ENCODE measurements at places on chromosomes 7 and 10. TPM values are rescaled to one million over a fixed set of nuclear protein-coding genes. Genes with fewer than 3 reads are reported as not detected.

Gene PLEKHS1
- not detected for total RNA-seq

Gene DKK1
- 13.6 TPM for total RNA-seq

Gene SMKR1
- total RNA-seq = 1.3 TPM

Gene AEBP1
- total RNA-seq = 0.26 TPM

Gene MICALL2
- 13.7 TPM for total RNA-seq

Gene POP7
- 40.8 TPM for total RNA-seq

Gene GPR146
- total RNA-seq = 1.0 TPM

Gene NME8
- total RNA-seq = not detected

Gene CUTC
- total RNA-seq = 25.0 TPM

Gene SNX10
- 0.53 TPM for total RNA-seq

Gene UNCX
- total RNA-seq = not detected

Gene LIPF
- not detected for total RNA-seq

Gene SLC25A40
- 3.9 TPM for total RNA-seq

Gene CAV1
- total RNA-seq = 157 TPM

Gene NPSR1
- total RNA-seq = not detected

Gene AS3MT
- 2.1 TPM for total RNA-seq

Gene SH2B2
- 1.5 TPM for total RNA-seq

Gene CRYGN
- not detected for total RNA-seq

Gene STK31
- 0.26 TPM for total RNA-seq

Gene CAMK2B
- total RNA-seq = not detected

Gene FAM221A
- total RNA-seq = 2.6 TPM

Gene KIF11
- 1.3 TPM for total RNA-seq

Gene PPP1R17
- not detected for total RNA-seq

Gene FGFR2
- 18.8 TPM for total RNA-seq

Gene UBN2
- 5.8 TPM for total RNA-seq

Gene CALML3
- 1.0 TPM for total RNA-seq

Gene PTPRN2
- 2.8 TPM for total RNA-seq

Gene HMX3
- 0.13 TPM for total RNA-seq

Gene SPDYE6
- total RNA-seq = not detected

Gene TMEM72
- total RNA-seq = not detected

Gene C10orf143
- total RNA-seq = 0.26 TPM

Gene TRIP6
- 70.3 TPM for total RNA-seq

Gene GBX1
- not detected for total RNA-seq

Gene GDF2
- not detected for total RNA-seq

Gene PDE6C
- not detected for total RNA-seq

Gene CLEC5A
- total RNA-seq = not detected

Gene PHYHIPL
- total RNA-seq = not detected

Gene PTTG1IP2
- not detected for total RNA-seq

Gene CALML5
- total RNA-seq = 0.79 TPM

Gene AOAH
- total RNA-seq = not detected

Gene RADIL
- under 0.01 TPM for total RNA-seq

Gene CALCR
- total RNA-seq = not detected

Gene PRSS2
- not detected for total RNA-seq

Gene KCNIP2
- total RNA-seq = 0.51 TPM

Gene PRKG1
- total RNA-seq = 0.26 TPM

Gene XPNPEP1
- total RNA-seq = 76.6 TPM

Gene TPK1
- 2.4 TPM for total RNA-seq

Gene HOXA4
- total RNA-seq = not detected

Gene ASB4
- under 0.01 TPM for total RNA-seq

Gene EBF3
- total RNA-seq = 0.26 TPM

Gene H2BK1
- not detected for total RNA-seq

Gene LIPK
- total RNA-seq = 0.13 TPM

Gene NRCAM
- total RNA-seq = 0.26 TPM

Gene DNAH11
- 2.6 TPM for total RNA-seq

Gene ATOH7
- total RNA-seq = under 0.01 TPM

Gene MRPS17
- 32.4 TPM for total RNA-seq

Gene KCNMA1
- total RNA-seq = 16.3 TPM

Measured in bronchial epithelial cell (primary cell).